ENCODE measurements at places on chromosomes 6 and 20.

GRCh38 chr6:116529466-116530290 is 15.8 kb downstream of the TRAPPC3L start:
- DNase-seq = no peak

DNA sequence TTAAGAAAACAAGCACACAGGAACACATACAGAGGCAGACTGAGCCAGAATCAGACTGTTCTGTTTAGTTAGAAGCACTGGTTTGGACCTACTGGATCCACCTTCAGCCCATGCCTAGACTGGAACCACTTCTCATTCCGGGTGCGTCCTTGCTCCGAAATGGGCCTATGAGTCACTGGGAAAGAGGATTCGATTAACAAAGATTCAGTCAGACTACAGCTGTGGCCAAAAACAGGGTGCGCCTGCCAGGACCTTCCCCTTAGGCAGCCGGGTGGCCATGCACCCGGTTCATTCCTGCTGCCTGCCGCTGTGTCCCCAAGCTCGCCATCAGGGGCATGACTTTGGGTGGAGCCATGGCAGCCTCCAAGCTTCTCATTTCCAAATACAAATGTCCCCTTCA is 14.5 kb upstream of the KCNK5 start:
- DNase-seq = peak; percentile 89

GRCh38 chr6:150891888-150892485 is 26.5 kb downstream of the MTHFD1L start:
- no peak for DNase-seq

GRCh38 chr20:59123011-59123677 is 40.5 kb upstream of the ZNF831 start:
- no peak for DNase-seq

DNA sequence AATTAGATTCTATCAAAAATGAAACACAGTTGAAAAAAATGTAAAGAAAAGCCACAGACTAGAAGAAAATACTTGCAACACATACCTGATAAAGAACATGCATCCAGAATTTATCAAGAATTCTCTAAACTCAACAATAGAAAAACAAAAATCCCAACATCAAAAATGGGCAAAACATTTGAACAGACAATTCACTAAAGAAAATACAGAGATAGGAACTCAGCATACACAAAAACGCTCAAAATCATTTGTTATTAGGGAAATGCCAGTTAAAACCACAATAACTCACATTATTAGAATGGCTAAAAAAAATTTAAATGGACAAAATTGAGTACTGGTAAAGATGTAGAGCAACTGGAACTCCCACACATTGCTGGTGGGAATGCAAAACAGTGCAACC is 311.0 kb upstream of the PRDM1 start:
- DNase-seq = no peak

DNA sequence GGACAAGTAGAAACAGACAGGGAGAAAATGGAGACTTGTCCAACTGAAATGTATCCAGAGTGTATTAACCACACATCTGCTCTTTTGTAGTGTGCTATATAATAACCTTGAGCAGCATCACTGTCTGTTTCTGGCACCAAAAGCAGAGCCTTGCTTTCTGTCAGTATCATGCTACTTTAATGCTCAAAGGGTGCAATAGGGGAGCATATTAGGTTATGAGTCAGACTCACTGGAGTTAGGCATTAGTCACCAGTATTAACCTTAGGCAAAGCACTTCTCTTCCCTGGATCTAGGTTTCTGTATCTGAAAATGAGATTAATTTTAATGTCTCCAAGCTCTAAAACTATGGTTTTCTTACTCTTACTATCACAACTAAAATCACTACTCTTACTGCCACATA is 280.1 kb downstream of the TFAP2B start:
- no peak for DNase-seq

- no peak for DNase-seq
These were observed 21.3 kb upstream of the SYNDIG1 start for GRCh38 chr20:24448170-24448569.

DNA sequence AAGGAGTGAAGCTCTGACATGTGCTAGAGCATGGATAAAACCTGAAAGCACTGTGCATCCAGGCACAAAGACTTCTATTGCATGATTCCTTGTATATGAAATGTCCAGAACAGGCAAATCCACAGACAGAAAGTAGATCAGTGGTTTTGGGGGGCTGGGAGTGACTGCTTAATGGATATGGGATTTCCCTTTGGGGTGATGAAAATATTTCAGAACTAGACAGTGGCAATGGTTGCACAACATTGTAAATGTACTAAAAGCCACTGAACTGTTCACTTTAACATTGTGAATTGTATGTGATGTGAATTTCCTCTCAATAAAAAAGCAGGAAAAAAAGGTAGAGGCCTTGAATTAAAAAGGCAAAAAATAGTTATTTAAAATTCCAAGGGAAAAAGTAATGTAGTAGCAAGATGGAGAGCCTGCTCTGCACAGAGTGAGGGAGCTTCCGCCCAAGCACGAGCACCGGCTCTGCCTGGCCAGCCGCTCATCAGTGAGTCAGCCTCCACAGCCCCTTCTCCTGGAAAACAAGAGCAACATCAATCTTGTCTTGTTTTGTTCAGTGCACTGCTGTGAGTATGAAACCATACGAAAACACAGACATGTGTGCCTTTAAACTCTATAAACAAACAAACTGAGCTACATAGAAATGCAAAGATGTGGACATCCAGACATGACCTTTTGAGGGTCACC is 74.6 kb upstream of the THBS2 start:
- DNase-seq = no peak

Measured in mesenteric fat pad (tissue), 1 donor.